Activated gamma-delta T cell treated with anti-CD3 and anti-CD28 coated beads, Interleukin-2, amount 50 U/mL, for 16 hours (primary cell): ENCODE measurements at places on chromosomes 4 and X.
A peak's percentile ranks its signal among the peaks of the same experiment; 100 is the strongest.

- DNase-seq: no peak
Measured at GRCh38 chr4:143354990-143355389, 18.3 kb downstream of the GAB1 start.

GRCh38 chr4:104747635-104748034 is 252.9 kb upstream of the CXXC4 start:
- DNase-seq: no peak

GRCh38 chr4:147839200-147839599 is 107.3 kb downstream of the ARHGAP10 start:
- DNase-seq: no peak

DNA sequence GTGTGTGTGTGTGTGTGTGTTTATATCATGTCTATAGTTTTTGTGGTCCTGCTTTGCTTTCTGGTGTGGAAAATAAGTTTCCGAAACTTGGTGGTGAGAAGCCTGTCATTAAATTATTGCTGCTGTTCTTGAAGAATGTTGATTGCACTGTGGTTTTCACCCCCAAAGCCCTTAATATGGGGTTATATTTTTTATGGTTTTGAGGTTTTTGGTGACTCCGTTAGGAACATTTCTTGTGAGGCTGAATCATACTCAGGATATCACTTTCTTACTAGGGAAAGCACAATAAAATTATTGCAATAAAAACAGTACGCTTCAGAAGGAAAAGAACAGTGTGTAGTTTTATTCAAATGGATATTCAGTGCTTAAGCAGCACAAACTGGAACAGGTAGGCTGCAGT is 539.1 kb upstream of the MAGEB18 start:
- no peak for DNase-seq

- no peak for DNase-seq
Measured at GRCh38 chr4:186118582-186118981, 14.1 kb downstream of the FAM149A start.

GRCh38 chrX:96971812-96972211 is 88.1 kb downstream of the RPA4 start:
- DNase-seq: no peak

DNA sequence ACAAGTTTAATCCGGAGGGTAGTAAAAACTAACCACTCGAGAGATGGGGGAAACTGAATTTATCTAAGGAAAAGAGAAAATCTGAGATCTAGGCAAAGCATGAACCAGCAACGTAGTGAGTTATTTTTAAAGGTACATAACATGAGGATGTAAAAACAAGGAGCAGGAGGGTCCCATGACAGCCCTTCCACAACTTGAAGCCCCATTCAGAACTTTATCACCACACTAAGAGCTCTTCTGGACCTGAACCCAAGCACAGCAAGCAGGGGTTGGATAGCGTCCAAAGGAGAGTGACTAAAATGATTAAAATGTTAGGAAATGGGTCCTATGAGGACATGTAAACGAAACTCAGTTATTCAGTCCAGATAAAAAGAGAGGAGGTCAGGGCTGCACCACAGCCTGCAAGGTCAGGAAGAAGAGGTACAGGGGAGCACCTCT is 16.2 kb downstream of the SH3RF1 start:
- no peak for DNase-seq

DNA sequence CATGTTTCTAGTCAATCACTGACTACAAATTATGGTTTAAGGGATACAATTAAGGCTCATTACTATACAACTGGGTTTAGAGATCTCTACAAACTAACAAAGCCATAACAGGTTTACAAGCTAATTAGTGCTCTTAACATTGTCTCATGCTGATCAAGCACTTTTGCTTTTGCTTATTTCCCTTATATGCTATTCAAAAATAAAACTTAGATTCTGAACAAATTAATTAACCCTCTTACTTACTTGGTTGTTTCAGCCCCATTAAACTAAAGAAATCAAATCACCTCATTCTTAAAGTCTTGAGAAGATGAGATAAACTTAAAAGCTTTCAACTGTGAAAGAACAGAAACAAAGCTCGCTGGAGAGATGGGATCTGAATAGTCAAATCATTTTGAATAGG is 2024.5 kb upstream of the ADGRL3 start:
- no peak for DNase-seq

GRCh38 chrX:49155243-49155899 is 7.2 kb upstream of the MAGIX start:
- no peak for DNase-seq

DNA sequence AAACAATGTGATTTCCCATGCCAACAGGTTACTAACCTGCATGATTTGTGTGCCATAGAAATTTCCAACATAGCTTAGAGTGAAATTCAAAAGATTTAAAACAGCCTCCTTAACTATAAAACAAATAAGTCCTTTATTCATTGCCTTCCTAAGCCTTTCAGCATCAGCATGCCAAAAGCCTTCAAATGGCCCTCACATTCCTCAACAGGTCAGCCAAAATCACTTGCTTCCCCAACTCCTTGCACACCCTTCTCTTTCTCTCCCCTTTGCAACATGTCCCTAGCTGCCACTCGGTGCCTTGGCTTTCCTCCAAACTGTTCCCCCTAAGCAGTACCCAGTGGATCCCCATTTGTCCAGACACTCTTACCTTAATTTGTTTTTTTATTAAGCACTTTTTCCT is 74.9 kb upstream of the PCDH19 start:
- no peak for DNase-seq

- no peak for DNase-seq
Measured at GRCh38 chrX:69117876-69118526, 47.3 kb downstream of the PJA1 start.

GRCh38 chrX:145817331-145818185 is at the start of gene SLITRK2:
TSS of gene SLITRK2 (plus strand) at chrX:145817829. CDS start at chrX:145822426, 4,597 bp downstream.
- DNase-seq: no peak

DNA sequence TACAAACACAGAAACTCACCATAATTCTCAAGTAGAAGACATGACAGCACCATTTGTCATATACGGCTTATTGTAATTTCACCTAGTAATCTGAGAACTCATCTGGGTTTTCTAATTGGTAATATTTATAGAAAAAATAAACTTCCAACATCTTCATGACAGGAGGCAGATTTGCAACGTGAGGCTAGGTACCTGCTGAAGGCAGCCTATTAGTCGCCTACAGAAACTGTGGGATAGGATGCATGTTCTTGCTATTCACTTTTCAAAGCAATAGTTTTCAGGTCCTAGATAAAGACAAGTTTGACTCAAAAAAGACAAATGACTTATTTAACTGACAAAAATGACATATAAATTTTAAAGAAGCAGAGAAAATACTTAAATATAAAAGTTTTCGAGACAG is 2.9 kb downstream of the ZNF732 start:
- no peak for DNase-seq

GRCh38 chr4:53592122-53592521 is 836 bp upstream of the LNX1 start:
- no peak for DNase-seq

GRCh38 chr4:78720204-78720603 is 55.9 kb upstream of the BMP2K start:
- no peak for DNase-seq

DNA sequence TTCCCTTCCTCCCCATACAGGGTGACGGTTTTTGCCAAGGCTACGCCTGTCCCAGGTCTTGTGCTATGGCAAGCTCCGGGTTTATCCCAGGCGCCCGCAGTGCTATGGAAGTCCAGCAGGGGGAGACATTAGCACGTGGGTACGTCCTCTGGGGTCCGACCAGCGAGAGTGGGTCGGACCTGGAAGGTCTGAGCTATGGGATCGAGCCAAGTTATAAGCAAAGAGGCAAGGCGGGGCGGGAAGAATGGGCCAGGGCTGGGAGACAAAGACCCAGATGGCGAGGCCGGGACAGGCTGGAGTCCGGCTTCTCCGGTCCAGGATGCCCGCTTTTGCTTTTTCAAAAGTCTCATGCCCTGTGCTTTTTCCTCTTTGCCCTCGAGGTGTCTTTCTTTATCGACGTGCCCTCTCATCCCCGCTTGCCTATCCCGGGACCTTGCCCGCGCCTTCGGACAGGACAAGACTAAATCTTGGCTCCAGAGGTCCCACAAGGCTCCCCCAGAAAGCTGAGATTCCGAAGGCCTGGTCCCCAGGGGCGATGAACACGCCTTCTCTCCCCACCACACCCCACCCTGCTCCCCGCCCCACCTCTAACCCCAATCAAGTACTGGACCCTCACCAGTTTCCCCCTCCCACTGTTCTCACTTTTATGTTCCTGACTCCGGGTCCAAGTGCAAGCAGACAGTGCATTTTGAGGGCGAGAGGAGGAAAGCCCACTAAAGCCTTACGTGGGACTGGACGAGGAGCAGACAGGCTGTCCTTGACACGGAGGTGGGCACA is 785 bp upstream of the EFNB1 start:
- peak; percentile 65 for DNase-seq

DNA sequence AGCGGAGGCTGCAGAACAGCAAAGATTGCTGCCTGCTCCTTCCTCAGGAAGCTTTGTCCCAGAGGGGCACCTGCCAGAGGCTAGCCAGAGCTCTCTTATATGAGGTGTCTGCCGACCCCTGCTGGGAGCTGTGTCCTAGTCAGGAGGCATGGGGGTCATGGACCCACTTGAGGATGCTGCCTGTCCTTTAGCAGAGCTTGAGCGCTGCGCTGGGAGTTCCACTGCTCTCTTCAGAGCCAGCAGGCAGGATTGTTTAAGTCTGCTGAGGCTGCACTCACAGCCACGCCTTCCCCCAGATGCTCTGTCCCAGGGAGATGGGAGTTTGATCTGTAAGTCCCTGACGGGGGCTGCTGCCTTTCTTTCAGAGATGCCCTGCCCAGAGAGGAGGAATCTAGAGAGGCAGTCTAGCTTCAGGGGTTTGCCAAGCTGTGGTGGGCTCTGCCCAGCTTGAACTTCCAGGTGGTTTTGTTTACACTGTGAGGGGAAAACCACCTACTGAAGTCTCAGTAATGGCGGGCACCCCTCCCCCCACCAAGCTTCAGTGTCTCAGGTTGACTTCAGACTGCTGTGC is 10.9 kb downstream of the DCK start:
- DNase-seq: peak; percentile 49

- DNase-seq: no peak
Measured at GRCh38 chr4:20252656-20253282, 1.1 kb downstream of the SLIT2 start.

DNA sequence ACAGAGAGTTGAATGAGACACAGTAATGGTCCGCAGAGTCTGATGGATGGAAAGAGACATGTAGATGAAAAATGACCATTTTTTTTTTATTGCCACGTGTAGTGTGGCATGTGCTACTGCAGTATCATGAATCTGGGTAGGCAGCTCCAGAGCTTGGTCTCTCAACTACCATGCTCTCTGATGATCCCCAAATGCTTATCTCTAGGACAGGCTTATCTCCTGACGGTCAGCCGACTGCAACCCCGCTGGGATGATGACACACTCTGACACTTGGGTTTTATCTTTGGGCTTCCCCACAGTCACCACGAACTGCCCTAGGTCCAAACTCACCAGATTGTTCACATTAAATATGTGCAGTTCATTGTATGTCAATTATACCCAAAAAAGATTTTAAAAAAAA is 239.7 kb downstream of the QDPR start:
- DNase-seq: no peak

DNA sequence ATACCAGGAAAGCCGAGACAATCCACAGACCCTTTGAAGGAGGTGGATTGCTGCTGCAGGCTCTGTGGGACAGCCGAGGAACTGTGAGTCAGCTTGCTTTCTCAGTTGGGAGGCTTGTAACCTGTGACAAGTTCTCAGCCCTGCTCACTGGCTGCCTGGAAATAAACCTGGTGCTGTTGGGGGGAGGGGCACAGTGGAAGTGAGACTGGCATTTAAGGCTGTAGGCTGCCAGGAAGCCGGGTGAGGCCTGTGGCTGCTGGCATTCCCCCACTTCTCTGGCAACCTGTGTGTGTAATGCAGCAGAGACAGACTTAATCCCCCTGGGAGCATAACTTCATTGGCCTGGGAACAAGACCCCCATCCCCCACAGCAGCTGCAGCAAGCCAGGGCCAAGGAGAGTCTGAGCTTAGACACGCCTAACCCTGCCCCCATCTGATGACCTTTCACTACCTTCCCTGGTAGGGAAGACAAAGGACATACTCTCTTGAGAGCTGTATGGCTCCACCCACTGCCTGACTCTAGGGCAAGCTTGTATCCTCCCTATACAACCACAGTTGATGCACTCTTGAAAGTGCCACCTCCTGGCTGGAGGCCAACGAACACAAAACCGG is 64.1 kb downstream of the ALPK1 start:
- no peak for DNase-seq

DNA sequence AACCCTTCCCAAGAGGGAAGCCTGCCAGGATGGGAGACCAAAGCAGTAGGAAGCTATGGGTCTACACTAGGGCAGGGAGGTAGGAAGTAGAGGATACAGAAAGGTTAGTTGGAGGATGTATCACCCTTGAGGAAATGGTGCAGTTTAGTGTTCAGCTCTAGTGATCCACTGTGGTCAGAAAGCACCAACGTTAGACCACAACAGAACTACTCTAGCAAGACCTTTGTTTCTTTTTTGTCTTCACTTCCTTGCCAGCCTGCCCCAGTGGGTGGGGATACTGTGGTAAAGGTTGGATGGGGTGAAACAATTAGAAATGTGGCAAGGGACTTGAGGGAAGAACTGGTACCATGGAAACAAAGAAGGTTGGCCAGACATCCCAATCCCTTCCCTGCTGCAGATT is 83.3 kb downstream of the DDIT4L start:
- no peak for DNase-seq

DNA sequence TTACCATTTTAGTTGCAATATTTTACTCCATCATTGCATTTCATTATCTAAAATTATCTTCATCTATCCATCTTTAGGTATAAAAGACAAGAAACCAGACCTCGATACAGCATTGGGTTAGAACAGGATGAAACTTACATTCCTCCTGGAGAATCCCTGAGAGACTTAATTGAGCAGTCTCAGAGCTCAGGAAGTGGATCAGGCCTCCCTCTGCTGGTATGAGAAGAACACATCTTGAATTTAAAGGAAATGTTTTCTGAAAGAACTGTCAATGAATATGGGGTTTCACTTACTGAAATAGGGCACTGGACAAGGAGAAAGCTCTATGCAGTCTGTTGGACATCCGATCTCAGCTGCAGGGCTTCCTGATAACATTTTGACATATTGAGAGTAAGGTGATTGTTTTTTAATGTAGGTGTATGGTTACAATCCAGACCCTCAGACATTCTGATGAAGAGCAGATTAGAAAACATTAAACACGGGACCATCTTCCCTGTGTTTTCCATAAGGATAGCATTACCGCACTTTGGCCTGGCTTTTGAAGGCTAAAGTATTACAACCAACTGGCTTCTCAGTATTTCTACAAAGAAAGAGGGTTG is 367.2 kb downstream of the BMPR1B start:
- DNase-seq: no peak

DNA sequence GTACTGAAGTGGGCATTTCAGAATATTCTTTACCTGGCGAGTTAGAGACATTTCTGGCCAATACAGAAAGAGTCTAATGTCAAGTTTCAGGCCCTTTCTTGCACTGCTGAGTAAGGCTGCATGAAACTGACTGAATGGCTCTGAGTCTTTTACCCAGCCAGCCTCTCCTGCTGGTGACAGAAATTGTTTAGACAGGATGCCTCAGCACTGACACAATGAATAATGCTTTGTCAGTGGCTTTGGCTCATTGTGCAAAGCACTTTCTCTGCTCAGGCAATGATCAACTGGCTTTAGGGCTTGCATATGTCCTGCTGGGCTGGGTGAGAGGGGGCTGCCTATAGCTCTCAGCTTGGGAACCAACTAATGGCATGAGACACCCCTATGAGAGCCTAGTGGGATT is 45.5 kb downstream of the CLNK start:
- DNase-seq: no peak
